ENCODE measurements at places on chromosomes 12 and 14.

- DNase-seq = peak; percentile 57
Observed at GRCh38 chr14:70052990-70053389, 135.8 kb downstream of the SLC8A3 start.

DNA sequence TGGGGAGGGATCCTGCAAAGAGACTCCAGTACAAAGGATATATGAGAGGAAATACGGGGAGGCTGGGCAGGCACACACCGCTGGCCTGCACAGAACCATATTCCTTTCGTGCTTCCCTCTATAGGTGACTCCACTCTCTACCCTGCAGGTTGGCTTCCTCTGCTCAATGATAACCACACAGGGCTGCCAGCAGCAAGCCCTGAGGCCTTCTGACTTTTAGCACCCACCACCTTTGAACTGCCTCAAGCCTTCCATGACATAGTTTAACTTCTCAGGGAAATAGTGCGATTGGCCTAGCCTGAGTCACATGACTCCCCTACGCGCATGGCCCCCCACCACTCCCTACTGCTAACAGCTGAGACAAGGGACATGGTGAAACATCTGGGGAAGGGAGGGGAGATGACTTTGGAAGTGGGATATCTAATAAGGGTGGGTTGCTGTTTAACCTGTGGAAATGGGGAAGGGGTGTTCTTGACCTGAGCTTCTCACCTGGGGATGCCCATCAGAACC, 3.0 kb upstream of the FOXN3 start:
- no peak for DNase-seq

- DNase-seq = peak; percentile 46
Observed at GRCh38 chr14:52781629-52782028, 9.8 kb downstream of the GNPNAT1 start.

DNA sequence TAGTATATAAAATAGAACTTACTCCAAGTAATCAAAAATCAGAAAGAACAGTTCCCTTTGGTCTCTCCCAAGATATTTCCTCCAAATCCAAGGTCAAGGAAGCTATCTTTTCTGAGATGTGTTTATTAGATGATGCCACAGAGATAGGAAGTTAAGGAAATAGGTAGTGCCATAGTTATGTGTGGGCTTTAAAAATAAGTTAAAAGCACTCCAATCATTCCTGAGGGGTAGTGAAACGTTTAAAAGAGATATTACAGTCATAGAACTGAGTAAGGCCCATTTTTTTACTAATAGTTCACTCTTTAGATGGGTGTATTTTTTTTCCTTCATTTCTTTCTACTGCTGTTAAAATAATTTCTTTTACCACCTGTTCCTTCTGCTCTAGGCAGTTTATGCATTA, 1630.9 kb upstream of the SEL1L start:
- DNase-seq = no peak

DNA sequence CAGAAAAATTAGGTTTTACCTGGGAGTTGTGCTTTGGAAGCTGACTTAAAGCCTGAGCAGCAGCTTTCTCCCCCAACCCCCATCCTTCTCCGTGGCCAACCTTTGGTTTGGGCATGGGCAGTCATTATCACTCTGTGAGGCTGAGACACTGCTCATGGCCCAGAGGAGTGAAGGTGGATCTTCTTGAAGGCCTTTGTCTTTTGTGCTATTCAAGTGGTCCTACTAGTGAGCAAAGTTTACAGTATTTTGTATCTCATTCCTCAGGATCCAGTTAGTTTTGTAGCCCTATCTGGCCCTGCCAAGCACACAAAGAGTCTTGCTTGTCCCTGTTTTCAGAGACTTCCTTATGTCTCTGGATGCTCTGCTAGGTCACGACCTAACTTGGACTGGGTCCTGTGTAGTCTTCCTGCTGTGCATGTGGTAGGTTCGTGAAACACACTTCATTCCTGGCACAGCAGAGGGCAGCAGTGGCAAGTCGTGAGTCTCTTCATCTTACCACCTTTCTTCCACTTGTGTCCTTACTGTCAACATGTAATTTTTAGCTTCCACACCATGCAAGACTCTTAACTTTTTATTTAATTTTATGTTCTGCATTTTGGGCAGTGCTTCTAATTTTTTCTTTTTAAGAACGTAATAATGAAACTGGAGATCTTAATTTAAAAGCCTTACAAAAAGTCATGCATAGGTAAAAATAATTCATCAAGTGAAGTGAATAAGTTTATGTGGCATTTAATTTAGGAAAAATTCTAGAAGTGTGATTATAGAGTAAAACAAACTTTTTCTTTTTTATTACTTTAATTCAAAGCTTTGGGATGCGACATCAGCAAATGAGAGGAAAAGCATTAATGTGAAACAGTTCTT, 53.7 kb downstream of the APAF1 start:
- peak; percentile 63 for DNase-seq

DNA sequence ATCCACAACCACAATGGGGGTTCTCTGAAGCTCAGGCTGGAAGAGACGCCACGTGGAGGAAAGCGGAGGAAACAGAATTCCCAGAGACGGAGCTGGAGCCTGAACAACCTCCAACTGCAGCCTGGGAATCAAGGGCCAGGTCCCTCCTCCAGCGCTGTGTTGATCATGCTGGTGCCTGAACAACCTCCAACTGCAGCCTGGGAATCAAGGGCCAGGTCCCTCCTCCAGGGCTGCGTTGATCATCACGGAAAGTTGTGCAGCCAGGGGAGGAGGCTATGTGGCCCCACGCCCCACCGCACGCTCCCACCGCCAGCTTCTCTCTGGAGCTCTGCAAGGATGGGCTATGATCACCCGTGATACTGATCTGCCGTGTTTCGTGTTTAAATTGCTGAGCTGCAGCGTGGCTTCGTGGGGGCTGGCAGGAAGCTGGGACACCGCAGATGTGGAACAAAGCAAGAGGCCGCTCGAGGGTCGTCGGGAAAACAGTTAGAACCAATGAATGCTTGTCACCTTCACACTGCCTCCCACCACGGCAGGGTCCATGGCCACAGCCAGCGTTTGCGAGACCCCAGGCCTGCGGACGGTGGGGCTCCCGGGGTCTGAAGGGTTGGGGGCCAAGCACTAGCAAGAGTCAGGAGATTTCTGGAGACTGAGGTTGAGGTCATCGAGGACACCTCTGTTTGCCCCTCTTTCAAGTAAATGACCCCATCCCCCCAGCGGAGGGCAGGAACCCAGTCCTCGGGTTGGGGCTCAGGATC, 51.8 kb upstream of the FBRSL1 start:
- DNase-seq = no peak
